Activated naive CD4-positive, alpha-beta T cell treated with Interleukin-2 at 50 U/mL for 16 hours (primary cell): ENCODE measurements at places on chromosomes 6 and 20.

DNA sequence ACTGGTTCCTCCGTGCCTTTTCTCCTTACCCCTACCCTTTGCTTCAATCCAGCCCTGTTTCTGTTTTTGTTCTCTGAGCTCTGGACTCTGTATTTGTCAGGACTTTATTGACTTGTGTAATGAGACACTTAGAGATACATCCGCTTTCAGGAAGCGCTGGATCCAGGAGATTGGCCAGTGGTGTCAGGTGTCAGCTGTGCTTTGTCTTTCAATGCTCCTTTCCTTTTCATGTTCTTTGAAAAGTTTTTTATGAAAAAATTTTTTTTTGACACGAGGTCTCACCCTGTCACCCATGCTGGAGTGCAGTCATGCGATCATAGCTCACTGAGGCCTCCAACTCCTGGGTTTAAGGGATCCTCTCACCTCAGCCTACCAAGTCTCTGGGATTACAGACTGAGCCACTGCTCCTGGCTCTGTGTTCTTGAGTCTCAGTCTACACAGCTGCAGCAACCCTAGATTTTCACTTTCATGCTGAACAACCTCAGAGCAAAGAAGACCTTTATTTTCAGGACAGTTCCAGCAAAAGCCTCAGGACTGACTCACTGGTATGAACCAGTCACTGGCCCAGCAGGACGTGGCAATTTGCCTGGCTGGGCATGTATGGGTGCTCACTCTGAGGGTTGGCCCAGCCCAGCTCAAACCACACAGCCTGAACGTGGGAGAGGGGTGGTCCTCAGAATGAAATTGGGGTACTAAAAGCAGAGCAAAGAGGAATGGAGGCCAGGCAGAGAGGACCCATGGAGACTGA lies 108.5 kb downstream of the DHX35 start:
- DNase-seq = no peak

DNA sequence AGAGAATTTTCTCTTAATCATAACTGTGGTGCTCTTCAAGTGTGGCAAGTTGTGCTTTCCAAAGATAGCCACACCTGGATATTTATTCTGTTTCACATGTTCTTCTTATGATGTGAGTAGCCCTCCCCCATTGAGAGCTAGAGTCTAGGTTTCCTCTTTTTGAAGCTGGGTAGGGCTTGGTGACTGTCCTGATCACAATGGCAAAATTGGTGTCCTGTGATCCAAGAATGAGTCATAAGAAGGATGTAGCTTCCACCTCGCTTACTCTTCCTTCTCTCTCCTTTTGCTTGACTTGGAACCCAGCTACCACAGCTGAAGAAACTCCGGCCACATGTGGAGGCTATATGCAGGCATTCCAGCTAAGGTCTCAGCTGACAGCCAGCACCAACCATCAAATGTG lies 7.4 kb upstream of the IGF2R start:
- DNase-seq = no peak

- DNase-seq = no peak
Measured at GRCh38 chr6:78781001-78781400, 86.3 kb upstream of the IRAK1BP1 start.

- peak; percentile 46 for DNase-seq
Measured at GRCh38 chr20:17969278-17969883, 563 bp downstream of the MGME1 start.

DNA sequence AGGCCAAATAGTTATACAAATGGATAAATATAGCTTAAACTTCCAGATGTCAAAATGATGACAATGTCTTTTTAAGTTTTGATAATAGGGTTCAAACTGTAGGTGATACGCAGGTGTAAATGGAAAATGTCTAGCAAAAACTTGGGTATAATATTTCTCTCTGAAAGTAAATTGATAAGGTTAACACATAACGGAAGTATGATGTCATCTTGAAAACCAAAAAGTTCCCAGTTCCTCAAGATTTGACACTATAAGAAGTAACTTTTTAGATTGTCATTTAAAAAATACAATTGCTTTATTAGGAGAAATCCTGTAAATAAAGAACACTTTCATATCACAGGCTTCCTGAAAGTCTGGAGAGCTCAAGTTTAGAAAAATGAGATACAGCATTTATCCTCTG lies 483.4 kb downstream of the FRK start:
- no peak for DNase-seq

GRCh38 chr6:39344821-39345280 lies 22.3 kb upstream of the KCNK16 start:
- DNase-seq = no peak

DNA sequence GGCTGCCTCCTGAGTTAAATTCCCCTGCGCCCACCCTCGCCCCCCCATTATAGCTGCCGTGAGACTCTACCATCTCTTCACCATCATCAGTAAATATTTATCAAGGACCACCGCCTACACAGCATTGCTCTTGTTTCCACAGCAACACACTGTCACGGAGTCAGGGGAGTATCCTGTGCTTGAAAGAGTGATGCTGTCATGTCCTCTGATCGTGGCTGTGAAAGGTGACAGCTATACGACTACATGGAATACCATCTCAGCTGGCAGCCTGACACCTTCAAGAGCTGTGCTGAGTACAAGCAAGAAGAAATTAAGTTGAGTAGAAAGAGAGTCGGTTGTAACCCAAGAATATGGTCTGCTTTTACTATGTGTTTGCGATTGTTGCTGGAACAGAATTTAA lies 3.4 kb downstream of the PTPRT start:
- no peak for DNase-seq

DNA sequence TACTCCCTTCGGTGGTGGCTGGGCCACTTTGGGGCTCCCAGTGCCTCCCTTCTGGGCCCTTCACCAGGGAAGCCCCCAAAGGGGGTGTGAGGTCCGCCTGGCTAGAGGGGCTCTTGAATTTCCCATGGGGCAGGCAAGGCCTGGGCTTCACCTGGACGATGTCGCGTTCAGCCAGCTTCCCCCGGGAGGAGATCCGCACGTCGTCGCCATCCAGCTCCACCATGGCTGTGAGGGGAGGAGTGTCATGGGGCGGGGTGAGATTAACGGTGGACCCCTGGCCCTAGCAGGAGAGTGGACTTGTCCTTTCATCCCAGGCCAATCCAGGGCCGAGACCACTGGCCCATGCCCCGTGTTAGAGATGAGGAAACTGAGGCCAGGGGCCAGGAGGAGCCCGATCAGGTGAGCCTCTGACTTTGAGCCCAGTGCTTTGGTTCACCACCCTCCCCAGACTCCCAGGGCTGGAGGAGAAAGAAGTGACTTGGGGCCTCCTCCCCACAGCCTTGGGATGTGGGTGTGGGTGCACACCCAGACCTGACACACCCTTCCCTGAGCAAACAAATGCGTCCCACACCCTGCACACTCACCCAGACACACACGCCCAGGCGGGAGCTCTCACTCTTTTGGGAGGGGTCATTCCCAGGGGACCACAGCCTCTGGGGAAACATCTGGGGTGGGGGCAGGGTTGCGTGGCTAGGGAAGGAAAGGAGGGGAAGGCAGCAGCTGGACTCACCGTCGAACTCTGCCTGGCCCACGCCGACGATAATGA lies 46.1 kb downstream of the RAB44 start:
- DNase-seq = no peak

- DNase-seq = peak; percentile 56
Measured at GRCh38 chr6:16731478-16732051, 29.7 kb downstream of the ATXN1 start.

- DNase-seq = no peak
Measured at GRCh38 chr6:145483191-145483996, 251.9 kb downstream of the EPM2A start.

DNA sequence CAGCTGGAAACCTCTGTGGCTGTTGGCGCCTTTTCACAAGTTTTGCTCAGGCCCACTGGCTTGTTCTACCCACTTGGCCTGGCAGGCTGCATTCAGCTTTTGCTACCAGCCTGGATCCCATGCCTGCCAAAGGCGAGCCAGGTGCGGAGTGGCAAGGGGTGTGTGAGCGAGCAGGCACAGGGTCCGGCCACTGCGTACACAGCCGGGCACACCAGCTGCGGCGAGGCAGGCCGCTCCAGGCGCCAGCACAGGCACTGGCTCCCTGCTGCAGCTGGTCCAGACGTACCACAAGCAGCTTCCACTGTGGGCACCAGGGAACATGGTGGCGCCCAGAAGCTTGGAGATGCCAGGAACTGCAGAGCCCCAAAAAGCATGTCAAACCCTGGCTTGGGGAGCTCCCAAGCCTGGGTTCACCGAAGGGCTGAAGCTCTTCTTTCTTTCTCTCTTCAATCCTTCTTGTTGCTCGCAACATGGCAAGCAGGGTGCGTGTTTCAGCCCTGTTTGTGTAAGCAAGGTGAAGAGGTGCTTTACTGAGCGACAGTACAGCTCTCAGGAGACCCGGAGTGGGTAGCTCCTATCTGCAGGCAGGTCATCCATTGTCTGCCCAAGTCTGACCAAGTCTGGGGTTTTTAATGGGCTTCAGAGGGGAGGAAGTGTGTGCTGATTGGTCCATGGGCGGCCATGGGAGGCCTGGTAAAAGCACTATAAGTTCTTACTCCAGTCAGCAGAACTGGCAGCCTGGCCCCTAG lies 32.6 kb upstream of the GRM4 start:
- no peak for DNase-seq

DNA sequence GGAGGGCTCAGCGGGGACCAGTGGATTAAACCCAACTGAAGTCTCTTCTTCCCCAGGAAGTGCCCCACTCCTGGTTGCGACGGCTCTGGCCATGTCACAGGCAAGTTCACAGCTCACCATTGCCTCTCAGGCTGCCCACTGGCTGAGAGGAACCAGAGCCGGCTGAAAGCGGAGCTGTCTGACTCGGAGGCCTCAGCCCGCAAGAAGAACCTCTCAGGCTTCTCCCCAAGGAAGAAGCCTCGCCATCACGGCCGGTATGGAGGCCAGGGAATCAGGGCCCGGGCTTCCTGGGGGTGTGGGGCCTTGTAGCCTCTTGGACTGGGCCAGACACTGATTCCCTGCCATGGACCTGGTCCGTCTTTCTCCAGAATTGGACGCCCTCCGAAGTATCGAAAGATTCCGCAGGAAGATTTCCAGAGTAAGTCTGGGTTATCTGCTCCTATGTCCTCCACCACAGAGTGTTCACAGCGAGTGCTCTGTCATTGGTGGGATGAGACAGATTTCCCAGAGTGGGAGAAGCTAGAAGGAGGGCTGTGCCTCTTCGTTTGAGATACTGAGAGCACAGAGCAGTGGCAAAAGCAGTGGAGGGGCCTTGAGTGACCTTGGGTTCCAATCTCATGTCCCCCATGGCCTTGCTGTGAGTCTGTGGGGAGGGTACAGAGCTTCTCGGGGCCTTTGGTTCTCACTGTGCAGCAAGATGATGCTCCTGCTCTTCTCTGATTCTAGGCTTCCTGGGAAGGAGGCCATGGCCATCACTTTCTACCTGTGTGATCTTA lies 22.6 kb upstream of the SGK2 start:
- no peak for DNase-seq

DNA sequence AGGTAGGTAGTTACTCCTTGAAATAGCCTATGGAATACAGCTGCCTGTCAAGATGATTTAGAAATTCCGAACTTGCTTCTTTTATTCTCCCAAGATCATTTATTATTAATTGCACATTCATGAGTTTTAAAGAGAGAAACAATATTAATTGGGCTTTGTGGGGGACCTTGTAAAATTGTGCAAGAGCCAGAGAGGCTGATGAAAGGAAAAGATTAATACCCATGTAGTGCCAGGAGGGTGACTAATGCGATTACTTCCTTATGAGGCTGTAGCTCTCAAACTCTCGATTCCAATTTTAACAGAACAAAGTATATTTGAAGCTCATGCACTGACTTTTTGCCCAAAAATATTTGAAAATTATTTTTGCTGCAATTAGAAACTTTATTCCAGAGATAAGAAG lies 423.8 kb upstream of the ID4 start:
- no peak for DNase-seq

- no peak for DNase-seq
Measured at GRCh38 chr6:141783585-141783984, 349.1 kb upstream of the GJE1 start.

DNA sequence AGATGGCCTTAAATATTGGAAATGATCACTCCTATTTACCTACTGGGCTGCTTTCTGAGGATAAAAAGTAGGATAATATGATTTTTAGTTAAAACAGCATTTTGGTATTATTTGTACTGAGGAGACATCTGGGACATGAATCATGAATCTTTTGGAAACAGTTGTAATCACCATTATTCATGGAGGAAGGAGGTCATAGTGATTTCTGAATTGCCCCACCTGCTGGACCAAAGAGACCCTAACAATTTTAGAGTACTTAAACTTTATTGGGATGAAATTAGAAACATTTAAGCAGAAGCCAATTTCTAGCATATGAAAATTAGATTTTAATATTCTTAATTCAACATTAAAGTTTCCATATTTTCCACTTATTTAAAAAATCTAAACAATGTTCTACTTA lies 108.4 kb upstream of the SIM1 start:
- no peak for DNase-seq

- no peak for DNase-seq
Measured at GRCh38 chr6:36949636-36950035, 4.9 kb upstream of the PI16 start.

DNA sequence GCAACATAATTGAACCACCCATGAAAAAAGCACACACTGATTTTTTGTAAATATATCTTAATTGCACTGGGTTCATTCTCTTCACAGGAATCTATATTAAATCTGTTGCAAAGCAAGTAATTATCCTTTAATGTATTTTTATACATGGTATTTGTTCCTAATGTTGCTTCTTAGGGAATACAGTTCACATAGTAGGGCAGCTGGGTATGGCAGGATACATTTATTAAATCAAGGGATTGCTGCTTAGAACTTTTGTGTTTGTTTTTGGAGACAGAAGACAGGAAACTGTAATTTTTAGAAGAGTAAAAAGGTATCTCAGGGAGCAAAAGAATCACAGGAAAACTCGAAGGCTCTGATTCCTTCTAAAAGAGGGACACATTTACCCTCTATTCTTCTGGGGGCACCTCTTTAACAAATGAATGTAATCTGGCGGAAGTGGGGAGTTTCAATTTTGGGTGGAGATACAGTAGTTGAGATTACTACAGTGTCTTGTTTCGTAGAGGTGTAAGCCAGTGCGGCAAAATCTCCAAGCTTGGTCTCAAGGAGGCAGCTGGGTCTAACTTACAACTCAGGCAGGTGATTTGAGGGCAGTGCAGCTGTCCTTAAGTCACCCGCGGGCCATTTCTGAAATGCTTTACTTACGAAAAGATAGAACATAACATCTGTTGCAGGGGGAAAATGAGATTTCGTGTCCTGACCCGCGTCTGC lies 812 bp upstream of the SMIM13 start:
- DNase-seq = no peak

GRCh38 chr6:103326760-103327757 lies 1532.7 kb downstream of the HACE1 start:
- no peak for DNase-seq
